ENCODE measurements at places on chromosomes 1 and 21.

DNA sequence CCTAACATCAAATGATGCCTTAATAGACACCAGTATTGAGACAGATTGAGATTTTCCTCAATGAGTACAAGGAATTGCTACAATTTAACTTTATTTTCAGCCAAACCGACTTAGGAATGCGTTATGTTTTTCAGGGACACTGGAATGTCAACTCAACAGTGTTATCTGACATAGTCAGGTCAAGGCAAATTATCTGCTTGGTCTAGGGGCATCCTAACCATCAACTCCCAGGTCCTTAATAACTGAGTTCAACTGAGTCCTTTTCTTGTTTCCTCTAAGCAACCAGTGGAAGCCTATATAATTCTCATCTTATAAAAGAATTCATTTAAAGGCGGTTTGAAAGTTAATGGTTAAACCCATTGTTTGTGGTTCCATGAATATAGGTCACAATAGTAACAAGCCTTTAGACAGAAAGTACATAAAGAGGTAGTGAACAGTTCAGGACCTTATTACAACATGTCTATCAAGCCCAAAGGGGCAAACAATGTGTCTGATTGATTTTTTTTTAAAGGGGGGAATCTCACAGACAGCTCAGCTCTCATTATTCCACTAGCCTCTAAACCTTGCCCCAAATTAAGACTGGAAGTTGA is 32.3 kb upstream of the NR5A2 start:
- no peak for DNase-seq

GRCh38 chr1:56065729-56066128 is 513.6 kb downstream of the PLPP3 start:
- DNase-seq, result no peak

GRCh38 chr21:45448810-45449657 is 44.1 kb downstream of the COL18A1 start:
- DNase-seq, result no peak

GRCh38 chr1:62778208-62778607 is 5.7 kb upstream of the ATG4C start:
- DNase-seq, result no peak

DNA sequence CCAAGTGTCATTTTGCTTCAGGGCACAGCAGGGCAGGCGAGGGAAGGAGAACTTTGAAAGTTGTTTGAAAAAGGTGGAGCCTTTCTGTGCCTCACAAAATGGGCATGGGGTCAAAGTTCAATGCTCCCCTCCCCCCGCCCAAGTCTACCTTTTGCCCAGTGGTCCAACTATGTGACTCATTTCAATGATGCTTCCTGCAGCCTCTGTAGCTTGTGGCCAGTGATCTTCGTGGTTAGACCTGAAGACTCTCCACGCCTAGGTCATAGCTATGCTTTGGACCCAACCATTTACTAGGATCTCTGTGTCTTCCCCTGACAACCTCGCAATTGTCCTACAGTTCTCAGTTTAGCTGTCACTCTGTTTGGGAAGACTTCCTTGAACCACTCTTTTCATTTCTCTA is 280.3 kb upstream of the GJB5 start:
- no peak for DNase-seq

GRCh38 chr1:190170321-190170720 is 307.3 kb downstream of the BRINP3 start:
- no peak for DNase-seq
